ENCODE measurements at places on chromosomes 5 and 9.

DNA sequence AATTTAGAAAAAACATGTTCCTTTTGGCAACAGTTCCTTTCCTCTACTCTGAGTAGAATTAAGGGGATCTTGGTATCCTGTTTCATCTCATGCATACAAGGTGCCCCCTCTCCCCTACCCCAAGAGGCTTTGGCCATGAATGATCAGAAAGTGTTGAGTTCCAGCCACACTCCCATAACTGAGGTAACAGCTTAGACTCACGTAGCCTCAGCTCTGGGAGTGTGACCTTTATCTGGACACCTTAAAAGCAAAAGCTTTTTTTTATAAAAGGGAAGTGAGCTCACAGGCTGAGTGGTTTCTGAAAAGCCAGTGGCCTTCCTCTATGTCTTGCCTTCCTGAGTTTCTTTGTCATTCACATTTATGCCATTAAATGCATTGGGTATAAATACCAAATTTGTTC is 900 bp upstream of the HAVCR2 start:
- DNase-seq: no peak

- DNase-seq: no peak
Observed at GRCh38 chr5:176446884-176447590, 1.1 kb upstream of the FAF2 start.

DNA sequence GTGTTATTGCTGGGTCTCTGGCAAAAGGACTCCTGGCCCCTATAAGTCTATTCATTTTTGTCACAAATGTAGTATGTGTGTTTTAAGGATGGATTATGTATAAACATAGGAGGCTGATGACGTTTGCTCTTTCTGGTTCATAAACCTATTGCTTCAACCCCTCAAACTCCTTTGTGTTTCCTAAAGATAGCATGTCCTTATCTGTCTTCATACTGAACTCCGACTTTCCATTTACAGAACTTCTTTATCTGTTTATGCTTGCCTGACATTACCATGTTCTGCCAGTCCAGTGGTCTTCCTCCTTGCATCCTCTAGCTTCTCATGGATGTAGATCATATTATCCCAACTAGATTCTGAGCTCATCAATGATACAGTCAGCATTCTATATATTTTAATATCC is 46.1 kb downstream of the ARHGEF28 start:
- DNase-seq: no peak

DNA sequence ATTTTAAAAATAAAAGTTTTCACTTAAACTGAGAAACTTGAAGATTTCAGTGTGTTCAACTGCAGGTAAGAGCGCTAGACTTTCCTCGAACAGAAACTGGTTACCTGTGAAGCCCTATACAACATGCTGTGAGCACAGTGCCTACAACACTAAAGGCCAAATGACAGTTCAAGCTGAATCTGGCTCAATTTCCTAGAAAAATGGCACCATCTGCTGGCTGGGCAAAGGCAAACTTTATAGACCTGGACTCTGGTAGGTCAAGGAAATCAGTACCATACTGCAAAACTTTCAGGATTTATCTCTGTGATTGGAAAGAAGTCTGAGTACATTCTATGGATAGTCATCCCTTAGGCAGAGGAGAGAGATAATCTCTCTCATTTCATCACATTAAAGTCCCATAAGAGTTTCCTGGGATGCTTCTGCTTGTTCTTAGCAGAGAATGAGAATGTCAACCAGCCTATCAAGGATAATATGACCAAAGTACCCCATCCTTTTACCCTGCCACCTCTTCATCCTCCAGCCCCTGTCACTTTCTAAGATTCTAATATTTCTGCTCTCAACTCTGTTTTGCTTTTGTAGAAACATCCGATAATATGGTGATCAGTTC is 31.8 kb upstream of the FOXB2 start:
- no peak for DNase-seq

DNA sequence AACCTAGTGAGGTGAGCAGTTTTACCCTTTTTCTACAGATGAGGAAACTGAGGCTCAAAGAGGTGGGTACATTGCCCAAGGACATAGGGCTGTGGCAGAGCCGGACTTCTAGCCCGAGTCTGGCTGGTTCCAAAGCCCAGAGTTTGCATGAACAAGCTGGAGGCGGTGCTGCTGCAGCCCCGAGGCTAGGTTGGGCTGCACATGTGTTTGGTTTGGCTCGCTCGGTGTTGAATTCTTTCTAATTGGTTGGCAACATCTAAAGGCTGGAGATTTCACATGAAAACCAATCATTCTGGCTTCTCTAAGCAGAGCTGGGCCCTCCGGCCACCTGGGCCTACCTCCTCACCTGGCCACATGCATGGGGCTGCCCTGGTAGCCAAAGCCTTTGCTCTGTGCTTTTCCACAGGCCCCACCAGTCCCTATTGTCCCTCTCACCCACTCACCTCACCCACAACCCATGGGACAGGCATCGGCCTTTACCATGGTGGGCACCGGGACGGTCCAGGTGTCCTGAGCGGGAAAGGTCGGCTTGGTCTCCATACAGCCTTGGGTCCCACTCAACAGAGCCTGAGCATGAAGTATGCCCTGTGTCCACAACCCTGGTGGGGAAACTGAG is 262.3 kb downstream of the NSG2 start:
- no peak for DNase-seq

- DNase-seq: no peak
Observed at GRCh38 chr5:72767289-72768010, 49.0 kb upstream of the TNPO1 start.

DNA sequence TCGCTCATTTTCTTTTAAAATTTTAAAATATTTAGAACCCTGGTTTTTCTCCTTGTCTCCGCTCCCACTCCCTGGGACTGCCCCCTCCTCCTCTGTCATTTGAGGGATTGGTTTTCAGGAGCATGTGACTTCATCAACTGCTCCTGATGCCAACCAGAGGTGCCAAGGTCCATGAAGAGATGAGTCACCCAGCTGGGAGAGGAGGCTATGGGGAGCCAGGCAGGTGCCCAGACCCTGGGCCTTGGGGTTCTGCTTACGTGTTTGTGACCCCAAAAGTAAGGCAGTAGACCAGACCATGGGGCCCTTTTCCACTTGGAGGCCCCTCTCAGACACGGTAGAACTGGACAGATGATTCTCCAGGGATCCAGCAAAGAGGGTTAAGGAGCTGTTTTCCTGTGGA is 167.0 kb downstream of the FGF18 start:
- DNase-seq: no peak

DNA sequence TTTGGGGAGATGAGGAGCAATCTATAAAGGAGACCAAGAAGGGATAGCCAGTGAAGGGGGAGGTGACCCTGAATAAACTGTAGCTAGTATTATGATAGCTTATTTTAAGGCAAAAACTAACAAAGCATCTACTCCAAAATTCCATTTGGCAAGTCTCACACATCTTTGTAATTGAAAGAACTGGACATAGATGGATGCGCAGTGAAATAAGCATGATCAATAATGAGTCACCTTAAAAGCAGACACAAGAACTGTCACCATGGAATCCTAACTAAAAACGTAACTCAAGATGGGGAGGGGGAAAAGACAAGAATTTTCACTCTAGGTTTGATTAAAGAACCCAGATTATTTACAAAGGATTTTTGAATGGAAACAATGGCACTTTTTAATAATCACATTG is 164.5 kb downstream of the MED27 start:
- DNase-seq: no peak

- DNase-seq: no peak
Observed at GRCh38 chr9:128304971-128305288, 17.3 kb downstream of the TRUB2 start.

DNA sequence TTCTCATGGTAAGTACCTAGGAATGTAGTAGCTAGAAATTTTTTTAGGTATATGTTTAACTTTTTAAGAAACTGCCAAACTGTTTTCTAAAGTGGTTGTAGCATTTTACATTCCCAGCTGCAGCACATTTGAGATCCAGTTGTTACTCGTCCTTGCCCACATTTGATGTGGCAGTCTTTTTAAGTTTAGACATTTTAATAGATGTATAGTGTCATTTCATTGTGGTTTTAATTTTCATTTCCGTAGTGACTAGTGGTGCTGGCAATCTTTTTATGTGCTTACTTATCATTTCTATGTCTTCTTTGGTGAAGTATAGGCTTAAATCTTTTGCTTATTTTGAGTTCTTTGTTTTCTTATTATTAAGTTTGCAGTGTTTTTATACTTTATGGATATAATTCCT is 171.6 kb downstream of the GAS1 start:
- no peak for DNase-seq

- no peak for DNase-seq
Observed at GRCh38 chr5:93221773-93222172, 359.2 kb downstream of the NR2F1-AS1 start.

DNA sequence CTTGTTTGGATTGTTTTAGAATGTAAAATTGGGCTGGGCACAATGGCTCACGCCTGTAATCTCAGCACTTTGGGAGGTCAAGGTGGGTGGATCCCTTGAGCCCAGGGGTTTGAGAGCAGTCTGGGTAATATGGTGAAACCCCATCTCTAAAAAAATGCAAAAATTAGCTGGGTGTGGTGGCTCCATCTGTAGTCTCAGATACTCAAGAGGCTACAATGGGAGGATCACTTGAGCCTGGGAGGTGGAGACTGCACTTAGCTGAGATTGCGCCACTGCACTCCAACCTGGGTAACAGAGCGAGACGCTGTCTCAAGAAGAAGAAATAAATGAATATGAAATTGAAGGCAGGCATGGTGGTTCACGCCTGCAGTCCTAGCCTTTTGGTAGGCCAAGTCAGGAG is 21.3 kb downstream of the MAML1 start:
- no peak for DNase-seq

Measured in stimulated activated CD4-positive, alpha-beta T cell treated with anti-CD3 and anti-CD28 coated beads, Interleukin-15, amount 100 ng/mL, for 48 hours (primary cell).